Stimulated activated CD8-positive, alpha-beta memory T cell treated with anti-CD3 and anti-CD28 coated beads, Interleukin-4, amount 100 ng/mL, for 1 hour (primary cell): ENCODE measurements at places on chromosomes 7 and 10.

- no peak for DNase-seq
Measured at GRCh38 chr10:34655286-34656170, 159.6 kb downstream of the PARD3 start.

DNA sequence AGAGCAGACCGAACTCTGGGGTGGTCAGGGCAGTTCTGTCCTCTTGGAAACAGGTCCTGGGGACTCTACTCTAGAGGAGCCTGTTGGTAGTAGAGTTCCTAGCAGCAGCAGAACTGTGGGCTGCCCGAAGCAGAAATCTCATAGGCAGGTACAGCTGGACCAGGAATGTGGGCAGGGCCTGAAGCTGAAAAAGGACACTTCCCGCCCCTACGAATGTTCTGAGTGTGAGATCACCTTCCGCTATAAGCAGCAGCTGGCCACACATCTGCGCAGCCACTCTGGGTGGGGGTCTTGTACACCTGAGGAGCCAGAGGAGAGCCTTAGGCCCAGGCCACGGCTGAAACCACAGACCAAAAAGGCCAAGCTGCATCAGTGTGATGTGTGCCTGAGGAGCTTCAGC lies 8.3 kb upstream of the ZNF783 start:
- DNase-seq: no peak

DNA sequence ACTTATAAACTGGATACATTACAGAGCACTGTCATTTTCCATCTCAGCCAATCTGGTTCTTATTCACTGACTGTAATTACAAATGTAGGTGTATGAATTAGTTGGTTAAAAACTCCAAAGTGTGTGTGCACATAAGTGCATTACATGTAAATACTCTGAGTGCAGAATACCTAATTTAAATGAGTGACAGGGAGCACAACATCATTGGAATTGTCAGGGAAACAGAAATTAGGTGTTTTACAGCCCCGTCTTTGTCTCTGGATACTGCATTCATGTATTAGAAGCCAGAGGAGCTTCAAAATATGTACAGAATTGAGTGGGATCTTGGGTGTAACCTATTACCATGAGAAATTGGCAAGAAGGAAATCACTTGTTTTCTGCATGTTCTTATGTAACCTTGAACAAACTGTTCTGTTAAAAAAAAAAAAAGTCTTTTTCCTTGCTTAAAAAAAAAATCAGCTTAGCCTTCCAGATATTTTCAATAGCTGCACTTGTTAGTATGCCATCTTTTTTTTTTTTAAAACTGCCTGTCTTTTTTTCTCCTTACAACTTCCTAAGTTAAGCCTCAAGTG lies 31.1 kb downstream of the CELF2 start:
- DNase-seq: no peak

DNA sequence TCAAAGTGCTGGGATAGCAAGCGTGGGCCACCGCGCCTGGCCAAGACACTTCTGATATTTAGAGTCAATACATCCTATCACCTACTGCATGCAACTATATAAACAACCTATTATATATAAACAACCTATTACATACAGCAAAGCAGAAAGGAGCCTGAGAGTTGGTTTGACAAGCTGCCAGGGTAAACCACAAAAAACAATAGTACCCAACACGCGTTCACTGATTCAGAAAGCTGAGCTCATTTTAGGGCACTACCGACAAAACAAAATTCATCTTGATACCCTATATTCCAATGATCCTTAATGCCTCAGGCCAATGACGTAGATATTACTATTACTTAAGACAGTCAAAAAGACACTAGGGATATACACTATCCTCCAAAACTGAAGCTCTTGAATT lies 16.2 kb downstream of the MALSU1 start:
- DNase-seq: no peak

GRCh38 chr10:71216363-71216695 lies 4.0 kb downstream of the UNC5B start:
- no peak for DNase-seq

- DNase-seq: no peak
Measured at GRCh38 chr7:142859411-142859810, 4.5 kb downstream of the EPHB6 start.

DNA sequence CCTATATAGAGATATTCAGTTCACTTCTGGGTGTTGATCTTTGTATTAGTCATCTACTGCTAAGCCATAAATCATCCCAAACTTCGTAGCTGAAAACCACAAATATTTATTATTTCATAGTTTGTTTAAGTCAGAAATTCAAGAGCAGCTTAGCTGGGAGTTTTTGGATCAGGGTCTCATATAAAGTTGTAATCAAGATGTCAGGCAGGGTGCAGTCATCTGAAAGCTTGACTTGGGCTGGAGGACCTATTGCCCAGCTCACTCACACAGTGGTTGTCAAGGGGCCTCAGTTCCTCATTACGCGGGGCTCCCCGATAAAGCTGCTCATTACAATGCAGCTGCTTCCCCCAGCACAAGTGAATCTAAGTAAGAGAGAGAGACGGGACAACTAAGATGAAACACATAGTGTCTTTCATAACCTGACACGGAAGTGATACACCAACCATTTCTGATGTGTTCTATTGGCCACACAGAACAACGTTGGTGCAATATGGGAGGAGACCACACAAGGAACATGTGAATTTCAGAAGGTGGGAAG lies 15.7 kb downstream of the PPP1R3C start:
- no peak for DNase-seq

GRCh38 chr10:71127104-71127503 lies 85.3 kb upstream of the UNC5B start:
- no peak for DNase-seq

DNA sequence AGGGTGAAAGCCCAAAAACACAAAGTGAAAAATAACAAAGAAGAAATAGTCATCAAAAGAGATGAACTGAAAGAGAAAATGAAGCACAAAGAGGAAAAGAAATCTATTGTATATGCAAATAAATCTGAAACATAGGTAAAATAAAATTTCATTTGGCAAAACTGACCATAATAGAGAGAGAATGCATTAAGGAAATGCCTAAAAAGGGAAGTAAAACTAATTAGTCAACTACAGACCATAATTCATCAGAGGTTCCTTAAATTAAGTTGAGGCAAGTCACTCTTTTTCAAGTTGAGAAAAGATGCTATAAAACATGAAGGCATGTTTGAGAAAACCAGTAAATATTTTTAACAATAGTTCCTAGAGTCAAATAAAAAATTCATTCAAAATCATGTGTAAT lies 233.3 kb downstream of the LRRN3 start:
- DNase-seq: no peak

DNA sequence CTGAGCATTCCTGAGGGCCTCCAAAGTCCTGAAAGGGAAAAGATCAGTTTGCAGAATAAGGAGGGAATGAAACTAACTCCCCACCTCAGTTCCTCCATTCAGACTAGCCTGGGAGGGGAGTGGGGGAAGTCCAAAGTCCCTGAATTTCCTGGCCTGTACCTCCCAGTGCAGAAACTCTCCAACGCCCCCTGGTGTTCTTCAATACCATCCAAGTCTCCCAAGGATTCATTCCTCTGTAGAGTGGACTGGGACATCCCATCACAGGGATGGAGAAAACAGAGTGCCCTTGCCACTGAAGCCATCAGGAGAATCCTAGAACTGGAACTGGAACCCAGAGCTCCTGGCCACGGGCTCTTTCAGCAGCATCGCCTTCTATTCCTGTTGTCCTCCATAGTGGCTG lies 1.6 kb upstream of the COL13A1 start:
- DNase-seq: no peak

- DNase-seq: no peak
Measured at GRCh38 chr7:70619130-70619529, 512.8 kb upstream of the GALNT17 start.

GRCh38 chr7:112103246-112103645 lies 103.0 kb downstream of the DOCK4 start:
- DNase-seq: no peak

GRCh38 chr7:108171164-108171563 lies 41.0 kb upstream of the LAMB4 start:
- no peak for DNase-seq

- DNase-seq: peak; percentile 95
Measured at GRCh38 chr7:148932-149790, 43.2 kb upstream of the FAM20C start.

- no peak for DNase-seq
Measured at GRCh38 chr10:22723783-22724182, 9.4 kb upstream of the PIP4K2A start.

DNA sequence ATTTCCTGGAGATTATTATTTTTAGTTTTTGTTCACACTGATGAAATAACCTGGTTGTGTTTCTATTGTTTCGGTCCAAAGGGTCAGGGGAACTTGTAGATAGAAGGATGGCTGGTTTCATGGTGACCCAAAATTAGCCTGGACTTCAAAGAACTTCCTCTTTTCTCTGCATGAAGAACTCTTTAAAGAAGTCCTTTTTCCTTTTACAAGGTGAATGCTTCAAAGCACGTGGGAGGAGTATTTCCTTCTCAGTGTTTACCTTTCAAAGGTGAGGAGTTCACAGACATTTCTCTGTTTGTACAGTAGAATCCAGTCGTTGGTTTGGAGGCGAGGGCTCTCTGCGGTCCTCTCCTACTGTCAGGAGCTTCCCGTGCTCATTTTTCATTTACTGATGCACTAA lies 561.7 kb downstream of the GATA3 start:
- no peak for DNase-seq

DNA sequence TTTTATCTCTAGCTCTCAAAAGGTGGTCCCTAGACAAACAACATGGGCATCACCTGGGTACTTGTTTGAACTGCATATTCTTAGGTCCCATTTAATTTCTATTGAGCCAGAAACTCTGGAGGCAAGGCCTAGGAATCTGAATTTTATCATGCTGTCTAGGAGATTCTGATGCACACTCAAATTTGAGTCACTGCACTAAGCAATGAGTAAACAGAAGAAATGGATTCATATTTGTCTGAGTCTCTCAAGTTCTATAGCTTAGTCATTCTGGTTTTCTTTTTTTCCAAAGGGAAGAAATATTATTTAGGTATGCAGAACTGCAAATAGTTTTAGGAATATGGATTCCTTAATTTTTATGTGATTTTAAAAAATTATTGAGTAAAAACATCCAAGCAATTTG lies 185.5 kb downstream of the SEMA3A start:
- no peak for DNase-seq

DNA sequence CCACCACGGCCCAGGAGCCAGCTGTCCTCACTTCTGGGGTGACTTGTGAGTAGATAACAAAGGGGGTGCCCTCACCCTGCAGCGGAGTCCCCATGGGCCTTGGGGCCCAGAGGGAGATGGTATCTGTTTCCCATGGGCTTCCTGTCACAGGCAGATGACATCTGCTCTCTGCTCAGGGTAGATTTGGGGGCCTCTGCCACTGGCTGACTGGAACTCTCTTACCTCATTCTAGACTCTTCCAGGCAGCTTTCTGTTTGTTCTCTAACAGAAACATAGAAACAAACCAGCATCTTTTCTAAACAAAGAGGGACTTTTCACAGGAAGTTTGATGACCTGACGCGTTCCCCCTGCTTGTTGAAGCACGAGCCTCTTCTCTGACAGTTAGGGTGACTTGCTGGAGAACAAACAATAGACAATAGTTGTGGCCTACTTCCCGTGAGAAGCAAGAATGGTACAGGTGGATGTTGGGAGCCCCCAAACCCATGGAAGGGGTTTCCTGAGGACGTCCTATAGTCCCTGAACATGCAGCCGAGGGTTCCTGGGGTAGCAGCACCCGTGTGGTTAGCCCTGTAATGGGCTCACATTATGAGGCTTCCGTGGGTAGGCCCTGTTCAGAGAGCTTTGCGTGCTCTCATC lies 61.6 kb downstream of the GRK5 start:
- DNase-seq: peak; percentile 48

DNA sequence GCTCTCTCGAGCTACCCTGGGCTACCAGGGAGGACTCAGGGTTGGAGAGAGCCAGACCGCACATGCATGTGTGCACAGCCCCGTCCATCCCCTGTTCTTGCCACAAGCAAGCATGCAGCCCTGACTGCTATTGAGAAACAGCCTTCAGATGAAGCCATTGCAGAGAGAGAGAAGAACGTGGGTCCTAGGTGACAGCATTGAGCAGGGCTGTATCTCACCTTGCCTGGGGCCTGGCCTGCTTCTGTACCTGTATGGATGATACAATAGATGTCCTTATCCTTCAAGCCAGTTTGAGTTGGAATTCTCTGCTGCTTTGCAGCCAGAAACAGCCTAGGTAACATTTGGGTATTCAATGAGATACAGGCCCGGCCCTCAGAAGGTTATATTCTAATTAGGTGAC lies 127.3 kb upstream of the RHEB start:
- DNase-seq: no peak

- peak; percentile 25 for DNase-seq
Measured at GRCh38 chr10:14009371-14010100, 321.2 kb downstream of the FRMD4A start.

- no peak for DNase-seq
Measured at GRCh38 chr10:97482381-97482780, 15.8 kb downstream of the MMS19 start.

DNA sequence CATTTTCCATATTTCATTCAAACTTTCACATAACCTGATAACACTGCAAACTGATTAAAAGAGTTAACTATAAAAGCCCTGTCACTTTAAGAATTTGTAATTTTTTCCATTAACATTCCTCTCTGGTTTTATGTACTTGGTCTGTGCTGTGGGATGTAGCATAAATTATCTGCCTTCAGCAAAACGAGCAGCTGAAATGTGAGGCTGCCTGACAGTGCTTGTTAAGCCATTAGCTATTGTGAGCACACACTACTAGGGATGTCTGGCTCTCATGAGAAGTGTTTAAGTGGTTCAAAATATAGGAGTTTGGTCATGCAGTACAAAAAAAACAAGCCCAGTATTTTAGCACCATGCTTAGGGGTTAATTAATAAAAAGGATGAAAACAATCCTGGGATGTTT lies 63.0 kb downstream of the HOXA1 start:
- DNase-seq: no peak

- DNase-seq: no peak
Measured at GRCh38 chr7:87872346-87872745, 3.8 kb downstream of the SLC25A40 start.

DNA sequence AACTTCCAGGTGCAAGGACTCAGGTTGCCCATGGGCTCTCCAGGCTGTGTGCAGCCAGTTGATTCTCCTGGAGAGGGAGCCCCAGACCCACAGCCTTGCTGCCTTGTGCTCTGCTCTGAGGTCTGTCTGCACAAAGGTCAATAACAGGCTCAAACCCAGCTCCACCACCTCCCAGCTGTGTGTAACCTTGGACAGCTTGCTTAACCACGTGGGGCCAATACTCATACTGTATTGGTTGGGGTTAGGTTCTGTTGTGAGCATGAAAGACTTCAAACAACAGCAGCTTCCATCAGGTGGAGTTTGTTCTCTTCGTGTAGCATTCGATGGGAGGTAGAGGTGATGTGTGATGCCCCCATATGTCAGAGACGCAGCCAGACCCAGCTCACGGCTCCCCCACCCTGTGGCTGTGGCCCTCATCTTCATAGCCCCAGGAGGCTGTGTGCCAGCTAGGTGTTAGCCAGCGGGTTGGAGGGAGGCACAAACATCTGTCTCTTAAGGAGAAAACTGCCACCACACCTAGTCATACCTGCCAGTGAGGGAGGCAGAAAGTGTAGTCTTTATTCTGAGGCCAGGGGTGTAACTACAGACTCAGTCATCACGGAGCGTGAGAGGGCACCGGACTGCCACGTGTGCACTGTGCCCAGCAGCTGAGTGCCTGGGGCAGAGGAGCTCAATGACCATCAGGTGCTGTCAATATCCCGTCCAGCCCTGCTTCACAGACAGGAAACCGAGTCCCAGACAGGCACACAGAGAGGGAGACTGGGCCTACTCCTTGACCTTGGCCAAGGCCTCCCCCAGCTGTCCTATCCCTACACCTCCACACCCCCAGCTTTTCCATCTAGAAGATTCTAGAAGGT lies 8.1 kb upstream of the POLD2 start:
- no peak for DNase-seq

- DNase-seq: no peak
Measured at GRCh38 chr7:152849128-152849527, 89.6 kb downstream of the ACTR3B start.
